Astrocyte of the spinal cord (primary cell): ENCODE measurements at places on chromosomes 13 and 19.

DNA sequence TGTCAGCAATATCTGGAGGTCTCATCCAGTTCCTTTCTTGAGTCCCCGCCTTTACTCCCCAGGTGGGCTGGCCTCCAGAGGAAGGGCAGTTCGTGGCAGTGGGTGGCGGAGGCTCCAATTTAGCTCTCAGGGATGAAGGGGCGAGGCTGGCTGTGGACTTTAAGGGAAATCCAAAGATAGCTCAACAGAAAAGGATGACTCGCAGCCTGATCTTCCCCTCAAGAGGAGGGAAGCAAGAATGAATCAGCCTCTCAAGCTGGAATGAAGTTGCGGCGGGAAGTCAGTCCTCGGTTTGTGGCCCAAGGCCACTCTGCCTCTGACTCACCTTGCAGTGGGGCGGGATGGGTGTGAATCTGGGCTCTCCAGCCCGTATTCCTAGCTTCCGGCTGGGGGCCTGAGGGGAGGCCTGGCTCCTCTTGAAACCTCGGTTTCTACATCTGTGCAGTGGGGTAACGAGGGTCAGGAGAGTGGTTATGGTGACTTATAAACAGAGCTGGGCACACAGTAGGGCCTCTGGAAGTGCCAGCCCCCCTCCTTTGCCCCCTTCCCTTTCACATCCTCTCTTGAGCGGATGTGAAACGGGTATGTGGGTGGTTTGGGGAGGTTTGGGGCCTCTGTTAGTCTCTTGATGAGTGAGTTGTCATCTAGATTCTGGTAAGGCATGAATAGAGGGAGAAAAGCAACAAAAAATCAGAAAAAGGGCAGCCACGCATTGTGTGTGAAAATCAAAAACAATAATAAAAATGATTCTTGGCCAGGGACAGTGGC is 10.5 kb upstream of the SMG9 start:
- peak; percentile 97 for DNase-seq

GRCh38 chr13:25946321-25946720 is 105.5 kb downstream of the SHISA2 start:
- DNase-seq = peak; percentile 28

DNA sequence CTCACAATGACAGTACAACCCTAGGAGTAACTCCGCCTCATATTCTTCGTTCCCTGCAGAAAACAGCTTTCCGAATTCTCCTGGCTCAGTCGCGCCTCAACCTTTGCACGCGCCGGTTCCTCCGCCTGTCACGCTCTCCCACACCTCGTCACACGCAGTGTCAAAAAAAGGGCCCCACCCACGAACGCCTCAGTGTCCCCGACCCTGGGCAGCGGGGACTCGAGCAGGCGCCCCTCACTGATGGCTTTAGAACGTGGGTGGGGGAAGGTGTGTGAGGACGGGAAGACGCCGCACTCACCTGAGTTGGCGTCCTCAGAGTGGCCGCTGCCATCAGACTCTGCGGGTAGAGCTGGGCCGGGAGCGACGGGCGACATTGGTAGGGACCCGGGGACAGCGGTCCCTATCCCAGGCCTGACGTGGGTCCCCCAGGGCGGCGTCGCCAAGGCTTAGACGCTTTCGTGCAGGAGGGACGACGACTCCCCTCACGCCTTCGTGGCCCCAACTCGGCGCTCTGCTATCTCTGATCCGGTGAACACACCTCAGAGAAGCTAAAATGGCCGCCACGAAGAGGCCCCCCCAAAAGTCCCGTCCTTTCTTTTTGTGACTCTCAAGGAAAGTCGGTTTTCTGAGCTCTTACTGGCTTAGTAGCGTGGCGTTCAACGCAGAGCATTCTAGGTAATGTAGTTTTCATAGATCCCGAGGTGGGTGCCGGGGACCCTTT is at the start of gene ZNF154:
TSS of gene ZNF154 (minus strand) at position 564 of the 721 bp plus-strand sequence. CDS start at position 331, 233 bp downstream.
- peak; percentile 77 for DNase-seq

DNA sequence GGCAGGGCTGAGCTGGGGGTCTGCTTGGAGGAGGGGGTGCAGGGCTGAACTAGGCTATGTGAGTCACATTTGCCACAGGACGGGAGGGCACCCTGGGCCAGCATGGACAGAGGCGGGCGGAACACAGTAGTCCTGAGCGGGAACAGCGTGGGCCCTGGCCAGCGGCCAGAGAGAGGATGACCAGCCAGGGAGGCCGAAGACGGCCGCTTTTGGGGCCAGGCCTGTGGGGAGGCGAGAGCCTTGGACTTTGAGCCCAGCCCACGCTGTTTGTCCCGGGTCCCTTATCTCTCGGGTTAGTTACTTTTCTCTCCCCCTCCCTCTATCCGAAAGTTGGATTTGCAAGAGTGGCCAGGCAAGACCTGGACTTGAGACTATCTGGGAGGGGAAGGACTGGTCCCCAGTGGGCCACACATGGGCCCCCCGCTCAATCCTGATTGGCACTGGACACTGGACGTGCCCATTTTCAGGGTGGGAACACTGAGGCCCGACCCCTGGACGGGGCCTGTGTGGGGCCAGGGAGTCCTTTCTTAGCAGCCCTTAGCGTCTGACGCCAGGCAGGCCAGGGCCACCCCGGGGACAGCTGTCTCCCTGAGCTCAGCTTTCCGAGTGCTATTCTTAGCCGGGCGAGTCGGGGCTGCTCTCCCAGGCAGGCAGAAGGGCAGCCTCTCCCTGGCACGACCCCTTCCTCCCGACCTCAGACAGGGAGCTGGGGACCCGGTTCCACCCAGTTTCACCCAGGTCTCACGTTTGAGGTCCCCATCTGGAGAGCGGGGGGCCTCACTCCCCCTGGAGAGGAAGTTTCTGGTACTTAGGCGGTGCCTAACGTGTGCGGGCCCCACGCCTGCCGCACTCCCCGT is 833 bp downstream of the GAMT start:
- DNase-seq = no peak

- no peak for DNase-seq
Measured at GRCh38 chr13:25453850-25454365, 82.1 kb downstream of the ATP8A2 start.

- DNase-seq = no peak
Measured at GRCh38 chr13:112639521-112639920, 50.3 kb upstream of the ATP11A start.
